NCI-H2227 treated with DMSO at 0.1 percent for 48 hours (cell line): ENCODE measurements at places on chromosomes 7 and 10.

DNA sequence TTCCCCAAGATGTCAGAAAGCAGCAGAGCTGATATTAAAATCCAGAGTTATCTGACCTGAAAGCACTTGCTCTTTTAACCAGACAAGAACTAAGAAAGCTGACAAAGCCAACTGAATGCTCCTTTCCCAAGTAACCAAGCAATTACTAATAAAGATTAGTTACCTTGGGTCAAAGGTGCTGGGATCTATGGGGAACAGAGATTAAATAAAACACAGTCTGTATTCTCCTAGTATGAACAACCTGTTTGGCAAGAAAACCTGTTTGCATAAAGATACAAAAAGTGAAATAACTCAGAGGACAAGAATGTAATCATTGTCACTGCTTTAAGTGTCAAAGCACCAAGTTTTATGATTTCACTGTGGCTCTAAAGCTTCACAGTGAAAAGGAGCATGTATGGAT, 35.7 kb downstream of the ITPRID1 start:
- no peak for DNase-seq

- DNase-seq, result no peak
These were observed 23.0 kb upstream of the TRIL start for GRCh38 chr7:28981161-28981465.

GRCh38 chr7:47932016-47932415, 16.2 kb downstream of the PKD1L1 start:
- DNase-seq, result no peak

- no peak for DNase-seq
These were observed 3.4 kb downstream of the WASL start for GRCh38 chr7:123745437-123745836.

GRCh38 chr10:70930263-70931000, 42.1 kb upstream of the PCBD1 start:
- no peak for DNase-seq

DNA sequence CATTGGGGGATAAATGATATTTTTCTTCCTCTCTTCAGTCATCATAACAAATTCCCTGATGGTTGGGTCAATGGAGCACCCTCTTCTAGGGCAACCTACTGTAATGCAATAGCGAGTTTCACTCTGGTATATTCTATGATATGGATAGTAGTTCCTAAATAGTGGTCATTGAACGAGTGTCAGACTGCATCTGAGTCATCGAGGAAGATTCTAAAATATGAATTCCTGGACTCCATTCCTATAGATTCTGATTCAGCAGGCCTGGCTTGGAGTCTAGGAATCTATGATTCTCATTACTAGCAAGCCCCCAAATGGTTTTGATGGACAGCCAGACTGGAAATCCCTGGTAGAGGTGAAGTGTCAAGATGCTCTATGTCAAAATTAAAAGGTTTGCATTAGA, 254.5 kb downstream of the BUB3 start:
- DNase-seq, result no peak

DNA sequence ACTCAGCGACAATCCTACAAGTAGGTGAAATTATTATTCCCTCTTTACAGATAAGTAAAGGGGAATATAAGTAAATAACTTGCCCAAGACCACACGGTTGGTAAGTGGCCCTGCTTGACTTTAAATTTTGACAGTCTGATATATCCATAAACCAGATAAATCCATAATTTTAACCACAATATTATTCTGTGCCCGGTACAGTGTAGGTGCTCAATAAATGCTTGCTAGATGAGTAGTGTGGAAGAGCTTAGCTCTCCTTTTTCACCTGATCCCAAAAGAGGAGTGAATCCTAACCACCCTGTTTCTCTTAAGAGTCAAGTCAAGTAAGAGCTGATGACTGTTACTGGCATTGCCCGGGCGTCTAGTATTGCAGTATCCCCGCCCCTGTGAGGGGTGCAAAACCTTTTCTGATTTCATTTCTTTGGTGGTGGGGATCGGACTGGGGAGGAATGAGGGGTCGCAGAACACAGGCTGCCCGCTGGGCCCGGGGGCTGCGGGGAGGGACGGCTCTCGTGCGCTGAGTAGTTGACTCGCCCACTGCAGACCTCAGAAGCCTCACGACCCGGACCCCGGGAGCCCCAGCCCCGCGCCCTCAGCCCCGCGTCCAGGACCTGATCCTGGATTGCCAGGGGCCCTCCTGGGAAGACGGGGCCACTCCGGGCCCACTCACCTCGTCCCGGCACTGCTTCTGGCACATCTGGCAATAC, 490 bp downstream of the KIN start:
- DNase-seq, result no peak

DNA sequence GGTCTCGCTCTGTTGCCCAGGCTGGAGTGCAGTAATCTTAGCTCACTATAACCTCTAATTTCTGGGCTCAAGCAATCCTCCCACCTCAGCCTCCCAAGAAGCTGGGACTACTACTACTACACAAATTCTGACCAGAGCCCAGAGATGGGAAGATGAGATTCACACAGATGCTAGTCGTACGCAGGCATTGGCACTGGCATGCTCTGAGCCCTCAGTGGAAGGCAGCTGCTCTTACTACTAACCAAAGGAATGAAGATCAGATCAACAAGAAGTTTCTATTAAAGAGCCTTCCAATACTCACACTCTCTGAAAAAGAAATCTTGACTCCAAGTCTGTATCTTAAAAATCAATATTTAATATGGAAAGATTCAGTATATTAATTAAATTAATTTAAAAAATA, 10.7 kb downstream of the GDF2 start:
- no peak for DNase-seq

DNA sequence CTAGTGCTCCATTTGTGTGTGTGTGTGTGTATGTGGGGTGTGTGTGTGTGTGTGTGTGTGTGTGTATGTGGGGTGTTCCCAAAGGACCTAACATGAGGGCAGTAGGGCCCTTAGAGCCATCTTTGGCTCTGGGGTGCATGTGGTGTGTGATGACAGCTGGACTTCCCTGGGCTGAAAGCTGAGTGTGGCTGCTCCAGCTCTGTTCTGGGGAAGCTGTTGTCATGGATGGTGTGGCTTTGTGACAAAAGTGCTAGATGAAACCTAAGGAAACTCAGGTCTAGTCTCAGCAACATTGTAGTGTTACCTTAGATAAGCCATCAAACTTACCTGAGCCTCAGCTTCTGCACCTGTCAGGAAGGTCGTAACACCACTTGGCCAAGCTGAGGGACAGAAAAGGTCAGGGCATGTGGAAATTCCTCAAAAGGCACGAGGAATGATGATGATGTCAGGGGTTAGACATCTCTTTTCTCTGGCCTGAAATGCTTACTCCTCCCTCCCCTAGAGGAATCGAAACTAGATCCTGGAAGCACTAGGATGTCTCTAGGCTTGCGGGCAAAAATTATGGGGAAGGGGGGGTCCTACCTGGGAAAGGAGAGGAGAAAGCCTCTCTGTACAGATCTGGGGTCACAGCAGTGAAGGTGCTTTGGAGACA, 115.4 kb downstream of the RPS24 start:
- DNase-seq, result no peak

DNA sequence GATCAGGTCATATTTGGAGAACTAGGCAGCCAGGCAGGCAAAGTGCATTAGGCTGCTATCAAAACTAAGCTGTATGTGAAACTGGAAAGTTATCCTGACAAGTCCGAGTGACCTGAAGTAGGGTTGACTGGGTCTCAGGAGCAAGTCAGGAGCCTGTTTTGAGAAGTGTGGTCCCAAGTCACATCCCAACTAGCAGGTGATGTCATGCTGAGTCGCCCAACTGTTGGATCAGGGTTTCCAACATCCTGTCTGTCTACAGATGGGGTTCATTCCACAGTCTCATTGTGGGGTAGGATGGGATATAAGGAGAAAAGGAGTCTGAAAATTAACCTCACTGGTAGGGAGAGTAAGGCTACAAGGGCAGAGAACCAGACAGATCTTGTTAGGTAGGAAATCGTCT, 27.0 kb downstream of the SLC26A4 start:
- no peak for DNase-seq

- peak; percentile 42 for DNase-seq
These were observed 52.2 kb downstream of the GPR158 start for GRCh38 chr10:25226775-25227682.

DNA sequence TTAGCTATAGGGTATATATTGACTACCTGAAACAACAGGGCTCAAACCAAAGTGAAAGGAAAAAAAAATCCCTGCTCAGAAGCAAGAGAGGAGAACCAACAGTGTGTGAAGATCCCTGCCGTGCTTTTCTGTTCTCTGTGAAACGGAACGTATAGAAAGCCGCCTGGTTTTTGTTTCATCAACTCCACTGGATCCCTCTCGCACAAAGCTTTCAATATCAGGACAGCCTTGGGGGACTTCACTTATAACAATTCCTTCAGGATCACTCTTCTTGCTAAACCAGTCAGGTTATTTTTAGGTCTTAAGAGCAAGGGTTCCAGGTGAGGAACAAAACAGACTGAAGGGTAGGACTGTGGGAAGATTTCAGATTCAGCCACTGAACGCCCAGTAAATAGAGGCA, 151.1 kb upstream of the CACNA2D1 start:
- peak; percentile 79 for DNase-seq
